ENCODE measurements at places on chromosomes 6 and 20.

GRCh38 chr20:38759106-38759505, 10.8 kb downstream of the ACTR5 start:
- DNase-seq, result no peak

DNA sequence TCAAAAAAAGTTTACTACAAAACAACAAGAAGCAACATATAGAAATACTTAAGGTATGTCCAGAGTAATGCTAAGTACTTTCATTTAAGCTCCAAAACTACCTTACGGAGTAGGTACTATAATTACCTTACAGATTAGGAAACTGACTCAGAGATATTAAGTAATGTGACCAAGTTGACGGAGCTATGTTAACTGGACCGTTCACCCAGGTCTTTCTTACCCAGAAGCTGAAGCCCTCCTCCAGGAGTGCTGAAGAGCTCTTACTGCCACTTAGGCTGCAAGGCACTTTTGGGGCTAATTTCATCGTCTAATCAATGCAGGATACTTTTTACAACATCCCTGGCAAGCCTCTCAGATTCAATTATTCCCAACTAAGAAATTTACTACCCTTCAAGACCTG, 123.7 kb downstream of the CHD6 start:
- DNase-seq, result no peak

GRCh38 chr6:132256457-132256856, 144.8 kb downstream of the MOXD1 start:
- no peak for DNase-seq

- peak; percentile 10 for DNase-seq
Measured at GRCh38 chr6:107319906-107320530, 139.3 kb downstream of the PDSS2 start.

GRCh38 chr20:48758206-48758820, 69.5 kb downstream of the PREX1 start:
- DNase-seq, result no peak

- no peak for DNase-seq
Measured at GRCh38 chr20:20482453-20482852, 114.5 kb downstream of the INSM1 start.

DNA sequence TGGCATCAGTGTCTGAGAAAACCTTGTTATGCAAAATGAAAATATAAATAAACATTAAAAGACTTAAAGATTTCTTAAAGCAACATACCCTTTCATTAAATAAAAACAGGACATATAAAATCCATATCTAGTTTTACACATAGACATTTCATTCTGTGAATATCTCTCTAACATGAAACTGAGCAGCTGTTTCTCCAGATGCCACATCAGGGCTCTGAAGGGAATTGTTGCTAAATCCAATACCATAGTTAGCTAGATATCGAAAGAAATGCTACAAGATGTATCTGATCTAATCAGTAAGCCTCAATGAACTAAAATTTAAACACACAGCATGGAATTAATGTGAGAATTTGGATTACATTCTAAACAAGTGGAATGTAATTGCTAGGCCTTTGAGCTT, 74.5 kb downstream of the SAMD5 start:
- DNase-seq, result no peak

DNA sequence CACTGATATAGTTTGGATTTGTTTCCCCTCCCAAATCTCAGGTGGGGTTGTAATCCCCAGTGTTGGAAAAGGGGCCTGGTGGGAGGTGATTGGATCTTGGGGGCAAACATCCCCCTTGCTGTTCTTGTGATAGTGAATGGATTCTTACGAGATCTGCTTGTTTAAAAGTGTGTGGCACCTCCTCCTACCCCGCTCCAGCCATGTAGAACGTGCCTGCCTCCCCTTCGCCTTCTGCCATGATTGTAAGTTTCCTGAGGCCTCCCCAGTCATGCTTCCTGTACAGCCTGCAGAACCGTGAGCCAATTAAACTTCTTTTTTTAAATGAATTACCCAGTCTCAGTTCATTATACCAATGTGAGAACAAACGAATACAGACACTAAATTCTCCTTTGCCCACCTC, 26.7 kb downstream of the SLC52A3 start:
- no peak for DNase-seq

- no peak for DNase-seq
Measured at GRCh38 chr6:158954753-158955152, 45.2 kb downstream of the RSPH3 start.

- no peak for DNase-seq
Measured at GRCh38 chr20:58553166-58553696, 38.0 kb upstream of the APCDD1L start.

DNA sequence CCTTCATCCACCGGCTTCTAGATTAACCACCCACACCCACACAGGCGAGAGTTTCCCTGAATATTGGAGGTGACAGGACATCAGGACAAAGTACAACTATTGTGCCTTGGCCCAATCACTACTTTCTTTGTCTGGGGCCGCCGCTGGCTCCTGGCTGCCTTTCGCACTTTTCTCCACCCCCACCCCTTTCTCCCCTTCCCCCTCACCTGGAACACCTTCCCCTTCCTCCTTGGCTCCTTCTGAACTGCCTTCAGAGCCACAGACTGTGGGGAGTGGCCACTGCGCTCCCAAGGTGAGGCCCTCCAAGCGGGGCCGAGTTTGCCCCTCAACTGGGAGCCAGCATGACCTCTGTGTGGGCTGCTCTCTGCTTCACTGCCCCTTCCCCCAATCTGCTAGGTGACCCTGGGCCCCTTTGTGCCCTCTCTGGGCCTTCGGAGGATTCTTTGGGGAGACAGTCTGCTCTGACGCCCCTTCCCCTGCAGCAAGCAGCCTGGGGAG, 3.0 kb upstream of the VEGFA start:
- no peak for DNase-seq

- DNase-seq, result no peak
Measured at GRCh38 chr6:36721369-36722140, 23.9 kb downstream of the RAB44 start.

DNA sequence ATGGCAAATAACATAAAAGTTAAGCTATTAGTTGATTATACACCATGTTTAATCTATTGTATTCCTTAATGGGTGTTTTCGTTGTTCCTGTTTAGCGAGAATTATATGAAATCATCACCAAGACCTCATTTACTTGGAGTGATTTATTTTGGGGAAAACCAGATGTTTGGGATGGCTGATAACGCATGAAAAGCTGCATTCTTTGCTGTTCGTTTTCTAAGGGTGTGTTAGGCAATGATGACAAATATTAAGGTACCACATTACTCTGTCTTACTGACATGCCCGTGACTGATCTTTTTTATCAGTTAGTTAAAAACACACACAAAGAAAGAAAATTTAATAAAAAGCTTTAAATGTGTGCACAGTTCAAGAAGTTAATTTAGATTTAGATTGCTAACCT, 176.4 kb downstream of the ZFP64 start:
- no peak for DNase-seq

DNA sequence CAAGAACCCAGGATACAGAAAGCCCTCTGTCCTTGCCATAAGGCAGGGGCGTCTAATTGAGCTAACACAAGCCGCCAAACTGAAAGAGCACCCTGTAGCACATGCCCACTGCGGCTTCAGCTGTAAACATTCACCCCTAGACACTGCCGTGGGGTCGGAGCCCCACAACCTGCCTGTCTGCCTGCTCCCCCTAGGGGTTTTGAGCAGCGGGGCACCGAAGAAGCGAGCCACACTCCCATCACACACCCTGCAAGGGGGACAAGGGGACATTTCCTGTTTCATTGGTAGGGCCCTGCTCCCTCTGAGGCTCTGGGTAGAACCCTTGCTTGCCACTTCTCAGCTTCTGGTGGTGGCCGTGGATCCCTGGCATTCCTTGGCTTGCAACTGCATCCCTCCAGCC, 45.2 kb upstream of the BCLAF1 start:
- DNase-seq, result no peak

DNA sequence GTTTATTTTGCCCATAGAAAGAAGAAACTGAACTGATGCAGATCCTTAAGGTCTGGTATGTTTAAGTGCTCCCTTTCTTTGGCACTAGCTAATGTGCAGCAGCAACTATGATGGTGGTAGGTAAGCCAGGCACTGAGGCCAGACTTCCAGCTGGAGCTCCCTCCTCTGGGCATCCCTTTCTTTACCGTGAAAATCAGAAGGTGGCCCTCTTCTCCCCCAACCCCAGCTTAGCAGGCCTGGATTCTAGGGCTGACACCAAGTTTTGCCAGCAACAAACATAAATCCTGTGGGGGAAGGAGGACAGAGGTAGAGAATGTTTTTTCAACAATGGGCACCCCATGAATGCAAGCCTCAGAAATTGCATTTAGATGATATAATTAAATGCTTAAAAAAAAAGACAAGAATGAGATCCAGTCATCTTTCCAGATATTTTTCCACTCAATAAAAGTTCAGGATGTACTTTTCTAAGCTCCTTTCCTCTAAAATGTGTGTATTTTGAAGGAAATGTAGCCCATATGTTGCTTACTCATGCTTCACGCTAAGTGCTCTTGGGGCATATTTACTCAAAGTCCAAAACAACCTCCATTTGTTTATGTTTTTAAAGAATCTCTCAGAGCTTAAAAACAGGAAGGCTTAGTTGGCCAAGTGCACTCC, 123.9 kb upstream of the NXT1 start:
- DNase-seq, result peak; percentile 85

- no peak for DNase-seq
Measured at GRCh38 chr20:52076164-52076563, 115.4 kb downstream of the ZFP64 start.

DNA sequence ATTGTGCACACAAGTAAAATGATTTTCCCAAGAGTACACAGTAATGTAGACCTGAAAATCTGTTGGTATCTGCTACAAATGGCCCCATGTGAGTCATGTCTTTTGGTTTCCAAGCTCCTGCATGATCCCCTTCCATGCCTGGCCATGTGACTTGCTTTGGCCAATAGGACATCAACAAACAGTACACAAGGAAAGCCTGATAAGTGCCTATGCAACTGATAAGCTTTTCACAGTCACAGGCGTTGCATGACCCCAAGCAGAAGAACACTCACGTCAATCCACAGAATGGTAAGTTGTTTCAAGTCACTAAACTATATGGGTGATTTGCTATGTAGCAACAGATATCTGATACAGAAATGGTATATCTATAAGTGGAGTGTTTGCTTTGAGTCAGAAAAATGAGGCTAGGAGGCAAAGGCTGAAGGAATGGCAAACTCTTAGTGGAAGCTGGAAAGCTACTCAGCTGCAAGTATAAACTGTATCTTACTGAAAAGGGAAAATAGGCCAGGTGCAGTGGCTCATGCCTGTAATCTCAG, 160.1 kb upstream of the BEND3 start:
- DNase-seq, result no peak

GRCh38 chr6:5566718-5567117, 305.4 kb downstream of the FARS2 start:
- no peak for DNase-seq

GRCh38 chr20:38685853-38686473, 38.3 kb upstream of the SLC32A1 start:
- DNase-seq, result peak; percentile 20

- peak; percentile 7 for DNase-seq
Measured at GRCh38 chr6:134686071-134686470, 263.8 kb downstream of the ALDH8A1 start.

GRCh38 chr6:16305246-16305725, 66.9 kb downstream of the GMPR start:
- DNase-seq, result no peak

GRCh38 chr6:121426686-121427085, 8.8 kb upstream of the GJA1 start:
- no peak for DNase-seq

DNA sequence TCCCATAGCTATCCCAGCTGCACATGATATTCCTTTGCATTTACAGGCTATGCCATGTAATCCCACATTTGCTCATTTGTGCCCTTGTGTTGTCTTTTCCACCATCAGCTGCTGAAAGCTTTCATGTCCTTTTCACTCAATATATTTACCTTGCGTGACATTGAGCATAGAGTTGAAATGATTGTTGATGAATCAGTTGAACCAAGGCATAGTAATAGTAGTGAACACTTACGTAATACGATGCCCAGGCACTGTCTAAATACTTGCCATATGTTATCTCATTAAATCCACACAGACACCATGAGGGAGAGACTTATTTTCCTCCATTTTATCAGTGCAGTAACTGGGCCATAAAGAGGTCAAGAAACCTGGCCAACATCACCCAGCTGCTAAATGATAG, 13.1 kb downstream of the RNF8 start:
- DNase-seq, result no peak

- no peak for DNase-seq
Measured at GRCh38 chr20:15075586-15075985, 738.2 kb upstream of the FLRT3 start.

DNA sequence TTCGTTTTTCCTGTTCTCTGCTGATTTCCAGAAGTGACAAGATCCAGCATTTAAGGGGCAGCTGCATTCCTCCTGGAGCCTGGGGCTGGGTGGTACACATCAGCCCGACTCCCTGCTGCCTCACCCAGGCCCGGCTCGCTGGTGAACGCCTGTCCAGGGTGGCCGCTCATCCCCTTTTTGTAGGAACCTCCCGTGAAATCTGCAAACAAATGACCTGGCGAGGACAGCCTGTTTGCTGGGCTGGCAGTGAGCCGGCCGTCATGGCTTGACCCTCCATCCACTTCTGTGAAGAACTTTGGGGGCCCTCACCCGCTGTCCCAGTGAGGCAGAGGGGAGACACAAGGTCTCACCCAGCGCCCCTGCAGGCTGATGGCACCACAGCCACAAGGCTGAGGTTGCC, 39.0 kb downstream of the PYGB start:
- no peak for DNase-seq

- DNase-seq, result no peak
Measured at GRCh38 chr6:139308286-139308916, 16.6 kb upstream of the TXLNB start.

DNA sequence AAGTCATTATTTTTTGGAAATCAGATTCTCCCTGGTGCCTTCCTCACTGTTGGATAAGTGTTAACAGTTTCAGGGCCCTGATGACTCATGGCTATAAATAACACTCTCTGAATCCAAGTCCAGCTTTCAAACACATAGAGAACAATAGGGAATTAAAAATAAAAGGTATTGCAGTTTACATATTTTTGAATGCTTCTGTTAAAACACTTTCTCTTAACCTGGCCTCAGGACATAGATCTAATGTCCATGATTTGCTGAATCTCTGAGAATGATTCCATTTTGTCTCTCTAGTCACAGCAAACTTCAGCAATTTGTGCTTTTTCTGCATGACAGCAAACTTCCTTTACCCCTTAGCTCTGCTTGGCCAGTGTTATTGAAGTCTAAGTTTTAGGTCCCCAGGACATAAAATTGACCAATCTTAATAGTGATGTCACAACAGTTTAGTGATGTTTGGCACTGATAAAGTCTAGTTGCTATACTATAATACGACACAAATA, 1192.4 kb upstream of the CITED2 start:
- peak; percentile 85 for DNase-seq

Measured in fibroblast of gingiva (primary cell).